RKO (cell line): ENCODE measurements at places on chromosomes 4 and X.

GRCh38 chrX:67734111-67734753, 190.4 kb downstream of the AR start:
- DNase-seq = no peak

DNA sequence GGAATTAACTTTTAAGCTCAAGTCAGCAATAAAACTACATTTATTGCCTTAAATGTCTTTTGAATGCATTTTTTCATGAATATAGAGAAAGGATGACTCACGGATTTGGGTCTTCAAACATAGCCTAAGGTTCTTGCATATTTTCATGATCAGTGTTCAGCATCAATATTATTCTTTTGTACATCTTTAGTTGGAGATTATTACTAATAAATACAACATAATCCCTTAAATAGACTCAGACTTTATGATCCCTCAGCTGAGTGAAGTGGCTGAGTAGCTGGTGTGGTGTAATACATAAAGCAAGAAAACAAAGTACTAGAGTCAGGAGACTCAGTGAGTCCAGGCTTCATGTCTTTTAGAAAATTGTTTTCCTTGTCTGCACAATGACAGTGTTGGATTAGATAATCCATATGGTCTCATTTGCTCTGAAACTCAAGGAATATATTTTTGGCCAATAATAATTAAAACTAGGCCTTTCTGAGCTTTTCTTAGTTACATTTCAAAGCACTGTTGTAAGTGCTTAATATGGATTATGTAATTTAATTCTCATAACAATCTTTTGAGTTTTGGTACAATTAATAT, 78.3 kb upstream of the UNC5C start:
- no peak for DNase-seq

- DNase-seq = no peak
Measured at GRCh38 chr4:8409264-8410065, 31.1 kb downstream of the ACOX3 start.

DNA sequence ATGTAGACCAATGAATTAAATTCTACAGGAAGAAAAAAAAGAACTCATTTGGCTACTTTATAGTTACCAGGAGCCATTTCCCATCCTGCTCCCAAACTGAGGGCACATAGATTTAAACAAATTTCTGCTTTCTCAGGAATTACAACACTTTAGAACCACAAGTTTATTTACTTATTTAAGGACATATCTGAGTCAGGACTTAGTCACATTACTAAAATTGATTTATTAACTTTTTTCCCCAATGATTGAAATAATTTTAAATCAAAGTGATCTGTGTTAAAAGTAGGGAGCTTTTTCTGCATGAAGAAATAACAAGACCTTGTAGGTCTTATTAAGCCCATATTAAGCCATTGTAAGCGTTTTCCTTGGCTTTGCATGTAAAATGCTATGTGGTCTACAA, 291.0 kb upstream of the HAND2 start:
- no peak for DNase-seq

DNA sequence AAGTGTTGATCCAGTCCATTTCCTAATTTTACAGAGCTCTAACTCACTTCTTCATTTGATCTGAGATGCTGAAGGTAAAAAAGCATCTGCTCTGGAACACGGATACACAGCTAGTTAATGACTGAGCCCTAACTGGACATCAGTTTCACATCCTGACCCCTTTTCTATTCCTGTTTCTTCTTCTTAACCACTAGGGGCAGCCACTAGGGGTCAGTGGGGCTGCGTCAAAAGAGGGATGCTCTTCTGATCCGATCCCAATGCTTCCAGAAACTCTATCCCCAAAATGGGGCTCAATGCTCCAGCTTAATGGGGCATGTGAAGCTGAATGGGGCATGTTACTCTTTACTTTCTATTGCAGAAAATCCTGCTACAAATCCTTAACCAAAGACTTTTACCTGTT, 33.4 kb upstream of the PHKA2 start:
- peak; percentile 70 for DNase-seq

- DNase-seq = no peak
Measured at GRCh38 chrX:153580700-153581386, 18.1 kb downstream of the CCNQ start.

DNA sequence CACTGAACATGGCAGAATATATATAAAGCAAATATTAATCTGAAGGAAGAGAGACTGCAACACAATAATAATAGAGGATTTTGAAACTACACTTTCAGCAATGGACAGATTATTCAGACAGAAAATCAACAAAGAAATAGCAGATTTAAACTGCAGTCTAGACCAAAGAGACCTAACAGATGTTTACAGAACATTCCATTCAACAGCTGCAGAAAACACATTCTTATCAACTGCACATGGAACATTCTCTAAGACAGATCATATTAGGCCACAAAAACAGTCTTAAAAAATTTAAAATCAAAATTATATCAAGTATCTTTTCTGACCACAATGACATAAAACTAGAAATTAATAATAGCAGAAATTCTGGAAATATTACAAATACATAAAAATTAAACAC, 27.1 kb downstream of the CENPE start:
- DNase-seq = no peak

DNA sequence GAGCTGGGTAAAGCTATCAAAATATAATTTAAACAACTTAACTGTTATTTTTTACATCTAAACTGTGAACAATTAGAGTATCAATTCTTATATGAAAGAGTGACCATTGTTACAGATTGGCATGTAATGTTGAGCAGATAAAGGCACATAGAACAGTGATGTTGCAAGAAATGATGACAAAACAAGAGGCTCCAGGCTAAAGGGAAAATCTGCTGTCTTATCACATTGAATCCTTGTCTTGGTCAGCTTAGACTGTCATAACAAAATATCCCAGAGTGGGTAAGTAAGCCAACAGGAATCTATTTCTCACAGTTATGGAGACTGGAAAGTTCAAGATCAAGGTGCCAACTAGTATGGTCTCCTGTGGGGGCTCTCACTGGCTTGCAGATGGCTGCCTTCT, 154.1 kb upstream of the PPP3CA start:
- no peak for DNase-seq

DNA sequence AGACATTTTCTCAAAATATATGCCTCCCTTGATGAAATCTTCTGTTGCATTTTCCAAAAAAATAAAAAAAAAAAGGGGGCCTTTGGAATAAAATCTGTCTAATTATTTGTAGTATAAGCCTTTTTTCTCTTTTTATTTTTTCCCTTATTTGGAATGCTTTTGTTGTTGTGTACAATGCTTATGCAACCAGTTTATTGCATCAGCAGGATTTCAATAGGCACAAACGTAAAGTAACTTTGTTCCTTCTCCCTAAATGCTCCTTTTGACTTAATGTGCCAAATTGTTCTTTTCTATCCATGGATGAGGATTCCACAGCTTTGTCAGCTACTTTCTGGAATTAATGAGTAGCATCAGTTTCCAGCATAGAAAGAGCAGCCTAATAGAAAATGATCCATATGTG, 59.6 kb upstream of the HPGD start:
- no peak for DNase-seq

- no peak for DNase-seq
Measured at GRCh38 chr4:8351931-8352367, 82.4 kb downstream of the HTRA3 start.

- DNase-seq = no peak
Measured at GRCh38 chr4:118745357-118745756, 60.2 kb downstream of the METTL14 start.

GRCh38 chrX:93120805-93121204, 552.6 kb downstream of the NAP1L3 start:
- DNase-seq = no peak

DNA sequence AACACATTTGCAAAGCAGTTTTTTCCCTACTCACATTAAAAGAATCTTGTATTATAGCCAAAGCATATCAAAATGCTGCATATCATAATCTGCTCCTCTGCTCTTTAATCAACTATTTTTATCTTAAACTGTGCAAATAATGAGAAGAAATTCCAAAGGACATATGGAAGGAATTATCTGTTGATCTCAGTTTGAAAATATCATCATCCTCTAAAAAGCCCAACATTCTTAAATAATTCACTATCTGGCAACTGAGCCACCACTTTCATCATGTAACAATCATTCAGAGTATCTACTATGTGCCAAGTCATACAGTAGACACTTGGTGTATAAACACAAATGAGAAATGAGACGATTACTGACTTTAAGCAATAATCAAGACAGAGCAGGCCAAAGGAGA, 63.0 kb downstream of the PRSS12 start:
- no peak for DNase-seq

DNA sequence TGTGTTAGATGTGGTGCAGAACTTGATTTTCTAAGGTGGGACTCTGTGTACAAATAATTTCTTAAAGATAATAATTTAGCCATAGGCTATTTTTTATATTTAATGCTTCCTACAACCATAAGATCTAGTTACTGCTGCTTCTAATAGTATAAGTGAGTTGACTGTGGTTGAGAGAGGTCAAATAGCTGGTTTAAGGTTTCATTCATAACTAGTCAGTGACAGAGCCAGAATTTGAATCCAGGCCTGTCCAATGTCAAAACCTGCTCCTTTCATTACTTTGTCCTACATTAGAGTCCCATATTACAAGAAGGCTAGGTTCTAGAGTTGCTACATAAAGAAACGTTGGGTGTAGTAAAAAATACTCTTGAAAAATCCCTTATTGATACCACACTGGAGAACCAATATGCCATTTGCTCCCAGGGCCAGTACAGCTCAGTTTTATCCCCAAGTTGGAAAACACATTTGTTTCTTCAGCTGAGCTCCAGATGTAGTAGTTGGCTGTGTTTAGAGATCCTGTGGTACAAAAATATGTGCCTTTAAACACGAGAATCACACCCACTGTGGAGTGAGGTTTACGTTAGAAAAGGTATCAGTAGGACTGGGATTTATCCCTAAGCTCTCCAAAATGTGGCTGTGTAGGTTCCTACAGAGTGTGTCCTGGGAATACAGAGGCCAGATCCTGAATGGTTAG, 84.3 kb downstream of the REPS2 start:
- DNase-seq = no peak

DNA sequence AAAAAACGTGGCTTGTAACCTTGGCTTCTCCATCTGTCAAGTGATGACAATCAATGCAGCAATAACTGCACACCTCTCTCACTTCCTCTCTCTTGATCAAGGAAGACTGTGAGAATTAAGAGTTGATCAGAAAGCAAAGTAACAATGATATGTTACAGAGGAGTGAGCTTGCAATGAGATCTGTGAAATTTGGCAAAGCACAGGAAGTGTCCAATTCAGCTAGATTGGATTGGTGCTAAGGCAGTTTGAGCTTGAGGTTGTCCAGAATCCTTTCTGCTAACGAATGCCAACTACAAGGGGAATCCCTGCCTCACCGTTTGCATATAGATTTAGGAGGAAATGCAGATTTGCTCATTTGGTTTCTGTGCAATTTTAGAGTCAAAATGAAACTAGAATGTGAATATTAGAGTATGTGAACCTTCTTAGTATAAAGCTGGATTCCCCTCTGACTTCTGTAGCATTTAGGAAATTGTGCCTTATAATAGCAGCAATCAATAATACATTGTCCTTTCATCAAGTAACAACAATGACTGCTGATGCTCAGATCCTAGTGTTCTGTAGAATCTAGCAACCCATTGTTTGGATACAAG, 346.4 kb downstream of the PTTG2 start:
- no peak for DNase-seq

GRCh38 chr4:143071351-143071750, 113.4 kb upstream of the USP38 start:
- no peak for DNase-seq

DNA sequence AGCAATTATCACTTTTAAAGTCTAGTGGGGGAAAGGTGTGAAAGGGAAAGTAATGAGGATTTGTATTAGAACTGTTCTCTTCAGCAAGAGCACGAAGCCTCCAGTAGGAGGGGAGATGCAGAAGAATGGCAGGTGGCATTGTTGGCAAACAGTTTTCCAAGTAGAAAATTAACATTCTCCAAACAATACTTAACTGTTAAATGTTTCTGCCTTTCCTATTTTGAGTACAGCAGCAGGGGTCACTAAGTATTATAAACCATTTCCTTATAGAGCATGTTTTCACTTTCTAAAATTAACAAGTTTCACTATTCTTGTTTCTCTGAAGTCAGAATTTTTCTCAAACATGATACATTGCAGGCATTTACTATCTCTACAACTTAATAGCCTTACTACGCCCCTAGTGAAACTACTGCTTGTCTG, 58.7 kb downstream of the LEF1 start:
- no peak for DNase-seq

DNA sequence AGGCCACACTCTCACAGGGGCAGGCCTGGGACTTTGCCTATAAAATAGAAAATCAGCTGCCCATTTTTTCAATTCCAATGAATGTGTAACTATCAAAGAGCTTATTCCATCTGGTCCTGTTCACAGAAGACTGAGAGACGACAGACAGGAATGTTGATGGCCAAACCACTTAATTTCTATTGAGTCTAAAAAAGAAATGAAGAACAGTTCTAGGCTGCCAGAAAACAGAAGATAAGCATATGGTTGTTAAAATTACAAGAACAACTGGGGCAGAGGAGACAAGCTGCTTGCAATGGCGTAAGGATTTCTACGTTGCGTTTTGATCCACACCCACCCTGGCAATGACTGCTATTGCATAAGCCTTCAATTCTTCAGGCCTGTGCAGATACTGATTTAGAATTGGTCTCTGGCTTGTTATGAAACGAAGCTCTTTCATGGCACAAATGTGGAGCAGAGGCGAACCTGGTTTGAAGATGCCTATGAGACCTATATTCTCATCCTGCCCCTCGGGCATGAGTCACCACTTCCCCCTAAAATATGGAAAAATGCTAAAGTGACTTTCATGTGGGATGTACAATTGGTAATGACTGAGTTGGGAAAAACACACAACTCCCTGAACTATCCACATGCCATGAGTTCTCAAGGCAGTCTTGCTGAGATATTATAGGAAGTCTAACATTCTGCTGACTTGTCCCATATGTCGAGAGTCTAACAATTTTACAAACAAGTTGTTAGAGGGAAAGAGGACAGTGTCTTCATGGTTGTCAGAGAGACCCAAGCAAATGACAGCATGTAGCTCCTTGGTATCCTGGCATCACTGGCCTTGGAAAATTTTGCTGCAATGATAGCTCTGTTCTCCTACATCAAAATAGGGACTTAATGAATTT, 37.9 kb upstream of the SORBS2 start:
- DNase-seq = no peak

DNA sequence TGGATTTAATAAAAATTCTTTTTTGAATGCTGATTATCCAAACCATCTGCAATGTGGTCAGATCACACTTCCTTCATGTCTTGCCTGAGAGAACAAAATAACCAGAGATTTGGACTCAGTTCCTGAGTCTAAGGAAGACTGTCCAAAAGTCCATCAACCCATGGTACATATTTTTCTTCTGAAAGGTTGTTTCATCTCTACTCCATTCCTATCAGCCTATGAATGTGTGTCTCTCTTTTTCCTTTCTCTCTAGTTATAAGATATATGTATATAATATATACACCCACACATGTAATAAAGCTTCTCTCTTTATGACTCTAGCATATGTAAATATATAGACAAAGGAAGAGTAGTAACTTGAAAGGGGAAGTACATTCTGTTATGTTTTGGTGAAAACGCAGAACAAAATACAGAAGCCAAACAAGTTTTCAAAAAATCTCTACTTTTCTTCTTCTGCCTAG, 226.9 kb downstream of the ARHGAP24 start:
- DNase-seq = no peak

GRCh38 chrX:139203651-139204570, 326.6 kb upstream of the F9 start:
- no peak for DNase-seq

- DNase-seq = no peak
Measured at GRCh38 chr4:184066584-184067300, 150.9 kb downstream of the ENPP6 start.

- DNase-seq = peak; percentile 52
Measured at GRCh38 chr4:143375326-143376073, 38.8 kb downstream of the GAB1 start.

GRCh38 chr4:85726555-85726954, 251.6 kb downstream of the ARHGAP24 start:
- no peak for DNase-seq

GRCh38 chrX:109660435-109661143, 35.6 kb upstream of the KCNE5 start:
- no peak for DNase-seq
